ENCODE measurements at places on chromosomes 1 and 21.

DNA sequence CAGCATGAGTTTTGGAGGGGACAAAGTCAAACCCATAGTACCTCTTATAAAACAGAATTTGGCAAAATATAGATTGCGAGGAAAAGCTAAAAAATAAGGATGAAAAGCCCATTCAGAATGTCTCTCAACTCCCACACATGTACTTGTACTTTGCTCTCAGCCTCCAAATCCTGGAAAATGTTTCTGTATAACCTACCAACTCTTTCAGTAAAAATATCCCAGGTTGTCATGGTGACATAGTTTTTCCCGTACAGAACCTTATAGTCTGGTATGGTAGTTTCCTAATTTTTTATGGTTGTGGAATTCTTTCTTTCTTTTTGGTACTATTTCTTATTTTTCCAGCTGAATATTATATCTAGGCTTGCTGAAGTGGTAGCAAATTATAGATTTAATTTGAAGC, 15.5 kb upstream of the RPS6KC1 start:
- DNase-seq: no peak

DNA sequence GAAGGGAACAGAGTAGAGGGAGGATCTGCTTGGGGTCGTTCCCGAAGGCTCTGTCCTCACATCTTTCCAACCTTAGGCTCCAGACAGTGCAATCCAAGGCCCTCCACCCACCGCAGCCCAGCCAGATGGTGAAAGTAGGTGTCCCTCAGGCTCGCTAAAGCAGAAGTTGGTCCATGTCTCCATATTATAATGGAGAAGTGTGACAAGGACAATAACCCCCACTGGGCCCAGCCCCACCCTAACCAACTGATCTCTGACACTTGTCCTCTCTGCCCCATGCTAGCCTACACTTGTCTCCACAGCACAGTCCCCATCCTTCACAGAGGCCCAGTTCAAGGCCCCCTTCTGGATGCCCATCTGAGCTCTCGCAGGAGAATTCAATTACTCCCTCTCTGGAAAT, 48.7 kb downstream of the DMAP1 start:
- no peak for DNase-seq

- no peak for DNase-seq
These were observed 59.9 kb downstream of the SPSB1 start for GRCh38 chr1:9352377-9353134.

- DNase-seq: no peak
These were observed 23.6 kb downstream of the RAP1GAP start for GRCh38 chr1:21645550-21645949.

GRCh38 chr1:113452921-113453770, 62.8 kb downstream of the MAGI3 start:
- DNase-seq: no peak

DNA sequence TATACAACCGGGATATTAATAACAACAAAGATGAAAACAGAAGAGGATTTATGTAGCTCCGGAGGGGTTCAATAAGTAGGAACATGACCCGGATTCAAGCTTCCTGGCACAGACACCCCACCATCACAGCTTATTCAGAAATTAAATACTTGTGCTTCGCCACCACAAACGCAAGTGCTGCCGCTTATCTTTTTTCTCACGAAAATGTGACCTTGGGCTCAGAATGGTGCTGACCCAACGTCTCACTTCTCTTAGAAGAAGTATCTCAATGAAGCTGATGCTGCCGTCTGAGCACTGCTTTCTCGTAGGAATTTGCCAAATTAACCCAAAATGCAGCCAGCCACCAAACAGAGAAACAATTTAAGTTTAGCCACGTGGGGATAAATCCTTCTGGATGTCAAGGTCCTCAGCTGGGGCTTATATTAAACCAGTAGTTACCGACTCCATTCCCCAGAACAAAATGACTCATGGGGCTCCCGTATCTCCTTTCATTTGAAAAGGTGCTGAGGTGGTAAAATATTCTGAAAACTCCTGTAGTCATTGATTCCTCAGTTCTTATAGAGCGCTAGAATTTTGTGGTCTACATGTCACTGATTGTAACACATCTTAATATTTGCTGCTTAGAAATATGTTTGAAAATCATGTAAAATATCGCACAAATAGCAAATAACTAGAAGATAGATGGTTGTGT, 466.7 kb downstream of the SMYD3 start:
- no peak for DNase-seq

GRCh38 chr1:22673486-22674409, 20.7 kb downstream of the C1QB start:
- peak; percentile 13 for DNase-seq

DNA sequence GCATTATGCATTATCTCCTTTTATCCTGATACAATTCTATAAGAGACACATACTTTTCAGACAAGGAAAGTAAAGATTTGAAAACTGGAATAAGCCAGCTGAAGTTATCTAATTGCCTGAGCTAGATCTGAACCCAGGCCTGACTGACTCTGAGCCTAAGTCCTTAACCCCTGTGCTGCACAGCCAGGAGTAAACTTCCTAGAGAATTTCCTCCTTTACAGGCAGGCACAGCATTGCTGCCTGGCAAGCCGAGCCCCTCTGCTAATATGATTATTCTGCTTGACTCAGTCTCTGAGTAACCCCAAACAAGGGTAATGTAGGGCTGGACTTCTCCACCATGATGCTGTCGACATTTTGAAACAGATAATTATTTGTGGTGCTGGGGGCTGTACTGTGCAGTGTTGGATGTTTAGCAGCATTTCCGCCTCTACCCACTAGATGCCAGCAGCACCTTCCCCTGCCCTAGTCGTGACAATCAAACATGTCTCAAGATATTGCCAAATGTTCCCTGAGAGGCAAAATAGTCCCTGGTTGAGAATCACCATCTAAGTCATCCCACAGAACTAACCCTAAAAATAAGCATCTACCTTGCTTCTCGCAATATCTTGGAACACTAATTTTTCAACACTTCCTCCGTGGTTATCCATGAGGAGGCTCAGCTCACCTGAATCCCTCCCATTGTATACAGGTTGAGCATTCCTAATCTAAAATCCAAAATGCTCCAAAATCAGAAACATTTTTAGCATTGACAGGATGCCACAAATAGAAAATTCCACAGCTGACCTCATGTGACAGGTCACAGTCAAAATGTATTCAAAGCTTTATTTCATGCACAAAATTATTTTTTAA, 18.5 kb downstream of the CAMK1G start:
- peak; percentile 34 for DNase-seq
